Germinal center (tissue), 1 donor: ENCODE measurements at places on chromosomes 13 and 19.
A peak's percentile ranks its signal among the peaks of the same experiment; 100 is the strongest.

DNA sequence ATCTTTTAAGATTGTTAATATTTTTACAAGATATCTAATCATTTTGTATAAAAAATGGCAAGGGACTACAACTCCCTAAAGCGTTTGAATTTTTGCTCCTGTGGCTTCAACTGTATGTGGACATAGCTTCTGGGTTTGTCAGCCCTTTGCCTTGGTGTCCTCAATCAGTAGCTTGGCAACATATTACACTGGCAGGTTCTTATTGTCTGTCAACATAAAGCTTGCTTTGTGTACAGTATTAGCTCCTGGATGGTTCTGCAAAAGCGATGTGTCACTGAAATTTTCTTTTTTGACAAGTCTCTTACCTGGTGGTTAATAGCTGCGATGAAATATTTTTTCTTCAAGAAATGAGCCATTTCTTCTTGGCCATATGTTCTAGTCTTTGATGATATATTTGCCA lies 190.0 kb downstream of the HS6ST3 start:
- no peak for DNase-seq

GRCh38 chr19:19410553-19411550 lies 5.4 kb downstream of the GATAD2A start:
- no peak for DNase-seq

DNA sequence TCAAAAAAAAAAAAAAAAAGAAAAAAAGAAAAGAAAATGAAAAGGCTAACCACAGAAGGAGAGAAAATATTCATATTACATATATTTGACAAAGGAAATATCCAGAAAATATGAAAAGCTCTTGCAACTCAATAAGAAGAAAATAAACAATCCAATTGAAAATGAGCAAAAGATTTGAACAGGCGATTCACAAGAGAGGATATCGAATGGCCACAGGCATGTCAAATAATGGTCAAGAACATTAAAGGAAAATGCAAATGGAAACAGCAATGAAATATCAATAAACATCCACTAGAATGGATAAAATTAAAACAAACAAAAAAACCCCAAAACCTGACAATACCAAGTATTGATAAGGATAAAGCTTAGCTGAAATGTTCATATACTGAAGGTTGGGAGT lies 8.1 kb downstream of the LGALS7 start:
- no peak for DNase-seq

DNA sequence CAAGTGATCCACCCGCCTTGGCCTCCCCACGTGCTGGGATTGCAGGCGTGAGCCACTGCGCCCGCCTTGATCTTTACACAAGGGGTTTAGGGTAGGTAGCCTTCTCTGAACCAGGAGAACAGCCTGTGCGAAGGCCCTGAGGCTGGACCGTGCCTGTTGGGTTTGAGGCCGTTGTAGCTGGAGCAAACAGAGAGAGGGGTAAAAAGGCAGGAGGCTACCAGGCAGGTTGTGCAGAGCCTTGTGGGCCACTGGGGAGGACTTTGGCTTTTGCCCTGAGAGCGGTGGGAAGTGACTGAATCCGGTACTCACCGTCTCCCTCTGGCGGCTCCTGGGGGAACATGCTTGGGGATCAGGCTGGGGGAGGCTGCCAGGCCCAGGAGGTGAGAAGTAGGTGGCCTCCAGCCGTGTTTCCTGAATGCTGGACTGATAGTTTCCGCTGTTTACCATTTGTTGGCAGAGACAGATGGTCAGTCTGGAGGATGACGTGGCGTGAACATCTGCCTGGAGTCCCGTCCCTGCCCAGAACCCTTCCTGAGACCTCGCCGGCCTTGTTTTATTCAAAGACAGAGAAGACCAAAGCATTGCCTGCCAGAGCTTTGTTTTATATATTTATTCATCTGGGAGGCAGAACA lies 24.6 kb downstream of the SPC24 start:
- DNase-seq, result peak; percentile 89

GRCh38 chr13:28058866-28059613 lies 41.3 kb downstream of the FLT3 start:
- DNase-seq, result peak; percentile 23

- no peak for DNase-seq
Measured at GRCh38 chr13:87536899-87537298, 134.3 kb upstream of the SLITRK5 start.
